ENCODE measurements at places on chromosomes 1 and 21.

GRCh38 chr1:156319664-156320063 is 18.4 kb downstream of the CCT3 start:
- DNase-seq = no peak

- no peak for DNase-seq
Observed at GRCh38 chr1:238690415-238690814, 696.0 kb upstream of the CHRM3 start.

GRCh38 chr1:154943649-154944400 is 7.3 kb upstream of the PMVK start:
- no peak for DNase-seq

DNA sequence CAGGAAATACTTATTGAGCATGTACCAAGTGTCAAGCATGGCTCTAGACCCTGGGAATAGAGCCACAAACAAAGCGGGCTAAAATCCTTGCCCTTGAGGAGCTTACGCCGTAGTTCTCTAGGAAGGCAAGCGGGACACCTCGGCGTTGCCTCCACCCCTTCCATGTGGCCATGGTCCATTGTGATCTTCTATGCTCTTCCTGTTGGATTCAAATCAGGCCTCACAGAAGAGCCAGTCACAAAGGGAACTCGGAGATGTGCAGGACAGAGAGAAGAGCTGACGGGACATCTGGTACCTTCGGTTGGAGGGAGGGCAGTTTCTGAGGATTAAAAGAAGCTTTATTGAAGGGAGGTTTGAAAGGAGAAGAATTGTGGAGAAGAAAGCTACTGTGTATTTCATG is 129.3 kb downstream of the TMEM53 start:
- no peak for DNase-seq

DNA sequence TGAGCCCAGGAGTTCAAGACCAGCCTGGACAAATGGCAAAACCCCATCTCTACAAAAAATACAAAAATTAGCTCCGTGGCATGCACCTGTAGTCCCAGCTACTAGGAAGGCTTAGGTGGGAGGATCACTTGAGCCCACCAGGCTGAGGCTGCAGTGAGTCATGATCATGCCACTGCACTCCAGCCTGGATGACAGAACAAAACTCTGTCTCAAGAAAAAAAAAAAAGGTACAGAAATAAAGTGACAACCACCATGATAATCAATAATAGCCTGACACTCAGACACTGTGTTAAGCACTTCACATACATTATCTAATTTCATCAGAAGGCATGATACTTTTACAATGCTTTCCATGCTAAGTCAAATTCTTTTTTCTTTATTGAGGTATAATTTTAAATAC is 53.1 kb downstream of the ST7L start:
- no peak for DNase-seq

- DNase-seq = peak; percentile 84
Observed at GRCh38 chr1:206864939-206865671, at the start of gene IL20. IL20 (plus strand) TSS chr1:206865623; CDS start chr1:206865853, 230 bp downstream.

- no peak for DNase-seq
Observed at GRCh38 chr1:59743324-59744091, 71.2 kb upstream of the HOOK1 start.

- DNase-seq = no peak
Observed at GRCh38 chr21:17709266-17709611, 96.5 kb upstream of the BTG3 start.
